Stimulated activated CD8-positive, alpha-beta memory T cell treated with anti-CD3 and anti-CD28 coated beads, Interleukin-15, amount 100 ng/mL, for 24 hours (primary cell): ENCODE measurements at places on chromosomes 16 and 17.

DNA sequence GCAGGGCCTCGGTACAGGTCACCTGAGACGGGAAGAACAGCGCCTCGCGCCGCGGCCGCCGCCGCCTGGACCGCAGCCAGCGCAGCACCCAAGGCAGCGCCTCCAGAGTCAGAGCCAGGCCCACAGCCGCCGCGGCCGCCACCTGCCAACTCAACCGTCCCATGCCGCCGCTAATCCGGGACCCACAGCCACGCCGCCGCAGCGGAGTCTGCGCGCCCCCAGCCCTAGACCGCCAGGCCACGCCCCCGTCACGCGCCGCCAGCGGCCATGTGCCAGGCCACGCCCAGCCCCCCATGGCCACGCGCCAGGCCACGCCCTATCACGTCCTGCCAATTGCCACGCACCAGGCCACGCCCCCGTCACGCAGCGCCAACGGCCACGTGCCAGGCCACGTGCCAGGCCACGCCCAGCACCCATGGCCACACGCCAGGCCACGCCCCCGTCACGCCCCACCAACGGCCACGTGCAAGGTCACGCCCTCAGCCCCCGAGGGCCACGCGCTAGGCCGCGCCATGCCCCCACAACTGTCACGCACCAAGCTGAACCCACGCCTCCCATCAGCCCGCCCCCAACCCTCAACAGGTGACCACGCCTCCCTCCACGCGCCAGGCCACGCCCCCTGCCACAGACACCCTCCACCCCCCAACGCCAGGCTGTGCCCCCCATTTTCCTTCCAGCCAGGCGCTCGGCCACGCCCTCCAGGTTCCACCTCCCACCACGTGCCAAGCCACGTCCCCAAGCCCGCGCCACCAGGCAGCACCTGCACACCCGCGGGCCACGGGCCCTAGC is at the start of gene PLD6:
PLD6 (minus strand) TSS at position 210 of the 789 bp plus-strand sequence; CDS start at position 163, 47 bp downstream.
- DNase-seq = peak; percentile 79

DNA sequence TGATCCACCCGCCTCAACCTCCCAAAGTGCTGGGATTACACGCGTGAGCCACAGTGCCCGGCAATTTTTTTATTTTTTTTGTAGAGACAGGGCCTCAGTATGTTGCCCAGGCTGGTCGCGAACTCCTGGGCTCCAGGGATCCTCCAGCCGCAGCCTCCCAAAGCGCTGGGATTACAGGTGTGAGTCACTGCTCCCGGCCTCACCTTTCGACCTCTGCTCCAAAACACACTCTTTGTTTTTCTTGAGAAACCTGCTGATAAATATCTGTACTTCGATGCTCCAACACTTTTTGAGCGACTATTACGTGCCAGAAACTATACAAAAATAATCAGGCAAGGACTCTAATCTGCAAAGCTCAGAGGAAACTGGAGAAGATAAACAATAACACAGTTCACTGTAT is 1.0 kb downstream of the MED1 start:
- DNase-seq = no peak

GRCh38 chr16:11217651-11218603 is 38.1 kb downstream of the SOCS1 start:
- DNase-seq = no peak

- no peak for DNase-seq
Observed at GRCh38 chr17:39096508-39097149, 54.8 kb downstream of the PLXDC1 start.

- DNase-seq = no peak
Observed at GRCh38 chr17:44646280-44646679, 10.0 kb upstream of the MEIOC start.

DNA sequence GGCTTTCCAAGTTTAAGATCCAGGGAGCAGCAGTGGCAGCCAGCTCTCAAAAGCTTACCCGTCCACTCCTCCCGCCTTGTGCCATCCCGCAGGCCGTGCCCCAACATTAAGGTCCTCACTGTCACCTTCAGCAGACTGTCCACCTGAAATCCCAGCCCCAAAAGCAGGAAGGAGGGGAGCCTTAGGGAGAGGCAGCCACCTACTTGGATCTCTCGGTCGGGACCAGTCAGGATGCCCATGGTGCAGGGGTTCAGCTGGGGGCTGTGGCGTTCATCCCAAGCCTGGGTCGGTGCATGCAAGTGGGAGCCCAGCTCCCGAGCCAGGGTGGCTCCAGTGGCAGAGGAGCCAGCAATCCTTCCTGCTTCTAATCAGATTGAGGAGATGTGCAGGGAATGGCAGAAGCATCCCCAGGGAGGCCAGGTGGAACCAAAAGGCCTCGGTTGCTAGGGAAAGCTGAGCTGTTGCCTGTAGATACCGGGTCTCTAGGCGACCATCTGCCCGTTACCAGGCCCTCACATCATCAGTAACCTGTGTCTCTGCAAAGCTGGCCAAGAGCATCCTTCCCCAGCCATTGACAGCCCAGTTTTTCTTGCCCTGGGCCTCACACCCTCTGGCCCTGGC is 24.6 kb downstream of the CNGB1 start:
- DNase-seq = no peak

- no peak for DNase-seq
Observed at GRCh38 chr17:79027274-79027924, 3.4 kb downstream of the C1QTNF1 start.

DNA sequence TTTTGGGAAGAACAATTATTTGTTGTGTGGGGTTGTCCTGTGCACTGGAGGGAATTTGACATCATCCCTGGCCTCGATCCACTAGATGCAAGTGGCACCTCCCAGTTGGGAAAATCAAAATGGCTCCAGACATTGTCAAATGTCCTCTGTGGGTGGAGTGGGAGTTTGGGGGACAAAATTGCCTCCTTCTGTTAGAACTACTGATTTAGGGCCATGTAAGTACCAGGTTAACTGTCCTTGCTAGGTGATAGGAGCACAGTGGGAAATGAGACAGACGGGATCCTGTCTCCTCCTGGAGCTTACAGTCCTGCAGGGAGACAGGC is 56.8 kb downstream of the ARHGAP23 start:
- DNase-seq = no peak

DNA sequence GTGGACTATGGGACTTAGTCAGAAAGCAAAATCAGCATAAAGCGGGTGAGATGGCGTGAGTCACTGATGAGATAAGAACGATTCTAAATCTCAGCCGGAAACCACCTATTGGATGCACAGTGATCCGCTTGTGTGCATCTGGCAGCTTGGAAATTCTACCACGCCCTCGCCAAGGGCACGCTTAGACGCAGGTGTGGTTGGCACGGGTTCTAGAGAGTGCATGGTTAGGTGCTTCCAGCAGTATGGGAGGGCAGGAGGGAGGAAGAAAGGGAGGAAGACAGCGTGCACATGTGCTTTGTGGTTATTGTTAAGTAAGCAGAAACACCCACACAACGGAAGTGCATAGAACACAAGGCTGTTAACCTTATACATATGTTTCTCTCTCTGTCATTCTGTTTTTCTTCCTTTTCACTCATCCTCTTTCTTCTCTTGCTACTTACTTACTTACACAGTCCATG is 374.0 kb upstream of the ASIC2 start:
- no peak for DNase-seq

- no peak for DNase-seq
Observed at GRCh38 chr16:66128371-66128770, 238.1 kb upstream of the CDH5 start.

DNA sequence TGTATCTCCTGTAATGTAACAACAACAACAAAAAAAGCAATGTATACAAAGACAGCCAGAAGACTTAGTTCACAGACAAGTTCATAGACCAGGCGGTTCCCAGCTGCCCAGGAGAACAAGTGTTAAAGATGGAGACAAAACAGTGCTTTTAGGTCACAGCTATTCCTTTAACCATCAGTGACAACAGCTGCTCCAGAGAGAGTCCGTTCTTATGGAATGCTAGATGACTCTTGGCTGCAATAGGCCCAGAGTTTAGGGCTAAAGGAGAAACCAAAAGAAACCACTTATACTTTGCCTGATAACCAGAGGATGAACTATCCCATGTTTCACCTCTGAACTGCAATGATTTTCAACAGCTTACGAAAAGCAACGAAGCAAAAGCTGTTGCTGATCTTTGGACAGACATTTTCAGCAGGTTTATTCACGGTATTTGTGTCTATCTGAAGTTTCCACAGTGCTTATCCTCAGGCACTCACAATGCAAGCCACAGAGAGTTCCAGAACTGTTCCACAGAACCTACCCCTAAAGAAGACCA is 6.0 kb downstream of the ZCCHC14 start:
- DNase-seq = no peak

GRCh38 chr16:47928008-47928407 is 227.8 kb downstream of the ABCC12 start:
- no peak for DNase-seq

GRCh38 chr16:31403590-31404352 is 10.6 kb downstream of the ITGAD start:
- no peak for DNase-seq

- no peak for DNase-seq
Observed at GRCh38 chr17:49000943-49001342, 3.8 kb downstream of the IGF2BP1 start.

- no peak for DNase-seq
Observed at GRCh38 chr16:71658771-71659170, 32.8 kb downstream of the MARVELD3 start.

GRCh38 chr16:23842137-23842600 is 6.4 kb downstream of the PRKCB start:
- no peak for DNase-seq

- no peak for DNase-seq
Observed at GRCh38 chr16:24701521-24701951, 27.9 kb upstream of the TNRC6A start.
